GM23248 (cell line): ENCODE measurements at places on chromosomes 16 and 17. TPM values are rescaled to one million over a fixed set of nuclear protein-coding genes. Genes with fewer than 3 reads are reported as not detected.
A peak's percentile ranks its signal among the peaks of the same experiment; 100 is the strongest.

CCL1 gene
- total RNA-seq, result not detected in 2 replicates

HES7 gene
- not detected in 2 replicates for total RNA-seq

KCTD19 gene
- not detected in 2 replicates for total RNA-seq

C17orf100 gene
- total RNA-seq, result 0.63 and 0.86 TPM in 2 replicates

TPPP3 gene
- total RNA-seq, result not detected in 2 replicates

HOXB2 gene
- 9.6 and 12.1 TPM in 2 replicates for total RNA-seq

KCNH4 gene
- total RNA-seq, result not detected in 2 replicates

DNA sequence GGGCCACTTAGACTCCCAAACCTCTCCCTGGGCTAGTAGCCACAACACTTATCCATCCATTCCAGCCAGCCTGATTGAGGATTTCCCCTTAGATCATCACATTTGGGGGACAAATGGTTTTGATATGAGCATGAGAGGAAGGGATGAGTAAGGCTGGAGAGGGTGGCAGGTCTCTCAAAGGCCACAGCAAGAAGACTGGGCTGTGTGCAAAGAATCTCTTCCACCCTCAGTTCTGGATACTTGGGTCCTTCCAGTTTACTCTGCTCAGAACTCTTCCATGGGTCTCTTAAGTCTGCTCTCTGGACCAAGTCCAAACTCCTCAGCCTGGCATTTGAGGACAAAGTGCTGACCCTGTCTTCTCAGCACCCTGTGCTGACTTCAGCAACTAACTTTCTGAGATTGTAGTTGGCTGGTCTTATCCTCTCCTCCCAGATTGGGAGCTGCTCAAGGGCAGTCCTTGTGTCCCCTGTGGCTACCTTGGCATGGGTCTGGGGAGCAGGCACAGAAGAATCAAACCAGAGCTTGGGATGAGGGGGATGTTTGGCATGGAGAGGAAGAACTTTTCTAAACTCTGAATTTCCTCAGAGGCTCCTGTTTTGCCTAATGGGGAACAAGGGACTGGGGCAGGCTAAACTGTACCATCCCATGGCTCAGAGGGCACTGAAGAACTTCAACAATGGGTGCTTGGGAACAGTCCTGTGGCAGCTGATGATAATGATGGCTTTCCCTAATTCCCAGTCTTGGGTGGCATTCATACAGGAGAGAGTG is 3.1 kb upstream of the NFATC3 start:
- no peak overlapping the region for H3K4me3 ChIP-seq
- DNase-seq, result peak; percentile 14
- H3K27ac ChIP-seq, result no peak overlapping the region
- no peaks in the 10 kb centered on the region for H3K36me3 ChIP-seq
- H3K27me3 ChIP-seq, result no peaks in the 10 kb centered on the region
- peaks cover 9% of the 10 kb centered on the region for H3K4me1 ChIP-seq

- H3K27me3 ChIP-seq, result peaks cover 45% of the 10 kb centered on the region
- 0 out of 2 replicates have a peak, but pooled peaks cover 4% of the 10 kb centered on the region for H3K4me1 ChIP-seq
- no peak overlapping the region for H3K4me3 ChIP-seq
- H3K27ac ChIP-seq, result no peak overlapping the region
These were observed 131.9 kb downstream of the NPIPB5 start for GRCh38 chr16:22642416-22643088.

GRCh38 chr17:26731005-26731921 is 562.7 kb upstream of the WSB1 start:
- no peak overlapping the region for H3K27ac ChIP-seq
- H3K27me3 ChIP-seq, result no peaks in the 10 kb centered on the region
- H3K36me3 ChIP-seq, result no peaks in the 10 kb centered on the region
- DNase-seq, result peak; percentile 9
- no peaks in the 10 kb centered on the region for H3K4me1 ChIP-seq
- no peak overlapping the region for H3K4me3 ChIP-seq

- H3K36me3 ChIP-seq, result peaks cover 13% of the 10 kb centered on the region; the same call in 1 of the 2 replicates
- peak; percentile 3 for DNase-seq
- H3K4me3 ChIP-seq, result no peak overlapping the region
- no peak overlapping the region for H3K27ac ChIP-seq
These were observed 58.5 kb downstream of the BANP start for GRCh38 chr16:88009563-88010342.

GRCh38 chr16:87914812-87915211 is 21.5 kb downstream of the CA5A start:
- no peak overlapping the region for H3K27ac ChIP-seq
- H3K27me3 ChIP-seq, result no peaks in the 10 kb centered on the region
- no peak overlapping the region for H3K4me3 ChIP-seq

DNA sequence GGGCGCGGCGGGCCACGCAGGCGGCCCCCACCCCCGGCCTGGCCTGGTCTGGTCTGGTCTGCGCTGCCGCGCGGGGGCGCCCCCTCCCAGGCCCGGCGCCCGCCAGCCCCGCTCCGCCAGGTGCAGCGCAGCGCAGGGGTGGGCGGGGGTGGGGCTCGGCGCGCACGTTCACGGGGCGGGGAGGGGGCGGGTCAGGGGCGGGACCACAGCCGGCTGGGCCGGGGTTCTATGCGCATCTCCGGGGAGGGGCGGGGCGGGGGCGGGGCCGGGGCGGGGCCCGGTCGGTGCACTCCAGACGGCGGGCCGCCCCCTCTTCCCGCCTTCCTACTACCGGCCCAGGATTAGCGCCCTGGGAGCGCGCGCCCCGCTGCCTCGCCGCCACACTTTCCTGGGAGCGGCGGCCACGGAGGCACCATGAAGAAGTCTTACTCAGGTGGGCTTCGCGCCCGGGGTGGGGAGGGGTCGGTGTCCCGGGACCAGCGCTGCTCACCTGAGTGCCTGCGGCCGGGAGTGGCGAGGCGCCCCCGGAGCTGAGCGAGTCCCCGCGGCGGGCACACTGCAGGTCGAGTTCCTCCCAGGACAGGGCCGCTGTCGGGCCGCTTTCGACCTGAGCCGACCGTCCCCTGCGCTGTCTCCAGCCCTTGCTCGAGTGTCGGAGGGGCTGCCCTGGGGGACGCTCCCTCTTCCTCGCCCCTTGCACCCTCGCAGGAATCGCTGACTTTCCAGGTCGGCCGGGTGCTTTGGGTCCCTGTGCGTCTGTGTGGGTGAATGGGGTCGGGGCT is 140.5 kb downstream of the SEC14L1 start:
- DNase-seq, result peak; percentile 68
- peaks cover 17% of the 10 kb centered on the region for H3K4me1 ChIP-seq
- H3K27me3 ChIP-seq, result no peaks in the 10 kb centered on the region
- H3K4me3 ChIP-seq, result peak overlapping the region; percentile 65
- no peak overlapping the region for H3K27ac ChIP-seq
- no peaks in the 10 kb centered on the region for H3K36me3 ChIP-seq

- H3K36me3 ChIP-seq, result no peaks in the 10 kb centered on the region
- no peak overlapping the region for H3K4me3 ChIP-seq
- no peaks in the 10 kb centered on the region for H3K4me1 ChIP-seq
- no peak for DNase-seq
These were observed 119.8 kb downstream of the RBFOX3 start for GRCh38 chr17:79491006-79491405.

DNA sequence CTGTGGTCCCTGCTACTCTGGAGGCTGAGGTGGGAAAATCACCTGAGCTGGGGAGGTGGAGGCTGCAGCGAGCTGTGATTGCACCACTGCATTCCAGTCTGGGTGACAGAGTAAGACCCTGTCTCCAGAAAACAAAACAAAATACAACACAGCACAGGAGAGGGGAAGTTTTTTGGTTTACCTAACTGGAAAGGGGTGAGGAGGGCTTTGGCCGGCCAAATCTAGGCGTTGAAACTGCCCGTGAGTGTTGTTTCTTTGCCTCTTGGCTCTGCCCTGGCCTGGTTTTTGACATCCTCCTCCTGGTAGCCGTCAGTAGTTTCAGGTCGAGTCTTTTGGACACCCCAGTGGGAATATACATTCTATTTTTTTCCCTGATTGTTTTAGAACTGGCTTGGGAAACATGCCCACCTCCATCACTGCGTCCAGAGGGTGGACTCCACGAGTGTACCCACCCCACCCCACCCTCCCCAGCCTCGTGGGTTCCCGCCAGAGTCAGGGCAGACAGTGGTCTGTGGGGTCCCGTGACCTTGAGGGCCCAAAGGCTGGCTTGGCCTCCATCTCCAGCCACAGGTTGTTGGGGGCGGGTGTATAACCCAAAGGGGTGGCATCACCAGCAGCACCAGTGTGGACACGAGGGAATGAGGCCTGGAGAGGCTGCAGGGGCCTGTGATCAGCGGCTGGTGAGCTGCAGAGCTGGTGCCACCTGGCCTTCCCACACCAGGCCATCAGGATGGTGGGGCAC is 42.7 kb downstream of the NT5M start:
- no peak overlapping the region for H3K4me3 ChIP-seq
- no peak for DNase-seq
- no peaks in the 10 kb centered on the region for H3K36me3 ChIP-seq
- no peak overlapping the region for H3K27ac ChIP-seq

DNA sequence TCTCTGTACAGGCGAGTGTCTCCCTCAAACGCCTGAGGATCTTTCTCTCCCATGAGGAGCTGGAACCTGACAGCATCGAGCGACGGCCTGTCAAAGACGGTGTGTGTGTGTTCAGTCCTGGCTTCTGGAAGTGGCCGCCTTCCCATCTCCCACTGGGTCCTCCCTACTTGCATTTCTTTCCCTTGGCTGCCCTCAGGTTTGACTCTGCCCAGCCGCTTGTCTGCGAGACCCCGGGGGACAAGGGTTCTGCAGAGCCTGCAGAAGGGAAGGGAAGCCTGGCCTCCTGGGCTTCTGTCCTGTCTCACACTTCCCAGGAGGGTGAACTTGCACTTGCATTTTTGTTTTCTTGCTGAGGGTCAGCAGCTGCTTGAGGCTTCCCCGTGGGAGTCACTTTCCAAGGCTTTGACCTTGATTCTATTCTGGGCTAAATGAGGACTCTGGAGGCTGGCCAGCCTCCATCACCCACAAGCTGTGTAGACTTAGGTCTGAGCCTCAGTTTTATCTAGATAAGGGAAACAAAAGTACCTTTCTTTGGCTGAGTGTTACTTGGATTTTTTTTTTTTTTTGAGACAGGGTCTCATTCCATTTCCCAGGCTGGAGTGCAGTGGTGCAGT is 122.3 kb downstream of the ABCC1 start:
- H3K4me3 ChIP-seq, result no peak overlapping the region
- peaks cover 16% of the 10 kb centered on the region; the same call in 1 of the 2 replicates for H3K36me3 ChIP-seq
- H3K4me1 ChIP-seq, result peaks cover 13% of the 10 kb centered on the region
- no peaks in the 10 kb centered on the region for H3K27me3 ChIP-seq
- no peak for DNase-seq
